Activated CD8-positive, alpha-beta memory T cell treated with anti-CD3 and anti-CD28 coated beads for 48 hours (primary cell): ENCODE measurements at places on chromosomes 7 and 10.

DNA sequence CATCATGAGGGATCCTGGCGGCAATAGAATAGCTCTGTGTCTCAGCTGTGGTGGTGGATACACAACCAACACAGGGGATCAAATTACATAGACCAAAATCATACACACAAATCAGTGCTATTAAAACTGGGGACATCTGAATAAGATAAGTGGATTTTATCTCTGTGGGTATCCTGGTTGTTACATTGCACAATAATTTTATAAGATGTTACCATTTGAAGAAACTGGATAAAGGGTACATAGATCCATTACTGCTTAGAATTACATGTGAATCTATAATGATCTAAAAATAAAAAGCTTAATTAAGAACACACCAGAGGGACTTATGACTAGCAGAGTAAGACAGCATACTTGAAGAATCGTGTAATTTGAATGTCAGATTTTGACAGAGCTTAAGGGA, 8.2 kb upstream of the FAM3C start:
- DNase-seq = no peak

- DNase-seq = no peak
Measured at GRCh38 chr10:116418389-116418788, 9.3 kb upstream of the PNLIPRP3 start.

- no peak for DNase-seq
Measured at GRCh38 chr7:131637859-131638258, 81.4 kb upstream of the PODXL start.

- DNase-seq = no peak
Measured at GRCh38 chr7:19713676-19714075, 4.8 kb upstream of the POLR1F start.
